Gastroesophageal sphincter (tissue), 4 donors: ENCODE measurements at places on chromosomes 2 and 18. TPM values are rescaled to one million over a fixed set of nuclear protein-coding genes. Genes with fewer than 3 reads are reported as not detected.

- no peak for ATAC-seq
These were observed 44.5 kb downstream of the PKP4 start for GRCh38 chr2:158501301-158501700.

GRCh38 chr2:147273106-147273505 is 571.7 kb upstream of the ACVR2A start:
- no peak for ATAC-seq

CD8B gene
- total RNA-seq, result not detected

- no peak for ATAC-seq
These were observed 166.8 kb downstream of the BCL2 start for GRCh38 chr18:63152791-63153190.

DNA sequence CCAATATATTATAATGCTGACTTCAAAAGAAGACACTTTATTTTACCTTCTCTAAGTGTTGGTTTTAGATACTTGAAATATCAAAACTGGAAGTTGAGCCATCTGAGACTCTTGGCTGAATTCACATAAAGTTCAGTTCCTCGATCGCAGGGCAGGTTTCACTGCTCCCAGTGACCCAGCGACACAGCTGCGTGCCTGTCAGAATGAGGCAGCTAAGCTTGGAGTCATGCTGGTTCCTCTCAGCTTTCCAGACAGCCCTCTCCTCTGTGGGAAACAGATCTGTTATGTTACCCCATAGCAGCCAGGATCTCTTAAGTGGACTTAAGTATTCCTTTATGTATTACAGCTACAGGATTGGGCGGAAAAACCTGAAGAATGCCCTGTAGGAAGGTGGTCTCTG is 142.8 kb upstream of the ALPP start:
- ATAC-seq, result no peak

GRCh38 chr2:100395532-100396350 is 21.7 kb downstream of the CHST10 start:
- no peak for ATAC-seq

GRCh38 chr2:128841803-128842202 is 523.1 kb upstream of the HS6ST1 start:
- ATAC-seq, result no peak
